Erythroblast (primary cell): ENCODE measurements at places on chromosomes 6 and 20.

DNA sequence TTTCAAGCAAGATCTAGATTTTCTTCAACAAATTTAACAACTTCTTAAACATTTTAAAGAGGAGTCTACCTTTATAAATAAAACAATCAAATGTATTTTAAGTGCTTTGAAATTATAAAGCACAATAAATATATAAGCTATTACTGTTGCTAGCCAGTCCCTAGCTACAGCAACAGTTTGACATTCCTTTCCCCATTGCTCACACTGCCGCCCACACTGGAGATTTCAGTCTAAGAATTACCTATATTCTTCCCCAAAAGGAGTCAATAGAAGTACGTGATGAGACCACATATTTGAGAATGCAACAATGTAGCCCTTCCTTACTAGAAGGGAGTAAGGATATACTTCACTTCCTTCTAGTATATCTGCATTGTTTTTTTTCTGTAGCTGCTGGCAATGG is 65.3 kb upstream of the RNF146 start:
- DNase-seq: no peak

GRCh38 chr6:42404484-42404883 is 47.2 kb downstream of the TRERF1 start:
- DNase-seq: peak; percentile 62

DNA sequence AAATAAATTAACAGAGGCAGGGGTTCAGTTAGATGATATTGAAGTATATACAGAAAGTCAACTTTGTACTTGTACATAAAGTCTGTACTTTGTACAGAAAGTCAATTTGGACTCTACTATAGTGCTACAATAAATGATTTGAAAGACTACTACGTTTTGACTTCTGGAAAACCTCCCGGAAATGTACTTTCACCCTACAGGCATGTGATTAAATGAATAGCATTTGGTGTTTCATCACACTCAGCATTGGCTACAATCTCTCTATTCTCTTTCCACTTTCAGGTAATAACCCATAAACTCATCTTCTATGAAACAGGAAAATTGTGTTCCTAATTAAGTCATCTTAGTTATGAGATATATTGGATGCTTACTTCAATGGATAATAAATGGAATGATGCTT is 25.6 kb upstream of the MC3R start:
- no peak for DNase-seq

- peak; percentile 68 for DNase-seq
Observed at GRCh38 chr20:63215101-63216040, 560 bp downstream of the YTHDF1 start.

GRCh38 chr20:7822772-7823171 is 117.5 kb downstream of the HAO1 start:
- DNase-seq: no peak

DNA sequence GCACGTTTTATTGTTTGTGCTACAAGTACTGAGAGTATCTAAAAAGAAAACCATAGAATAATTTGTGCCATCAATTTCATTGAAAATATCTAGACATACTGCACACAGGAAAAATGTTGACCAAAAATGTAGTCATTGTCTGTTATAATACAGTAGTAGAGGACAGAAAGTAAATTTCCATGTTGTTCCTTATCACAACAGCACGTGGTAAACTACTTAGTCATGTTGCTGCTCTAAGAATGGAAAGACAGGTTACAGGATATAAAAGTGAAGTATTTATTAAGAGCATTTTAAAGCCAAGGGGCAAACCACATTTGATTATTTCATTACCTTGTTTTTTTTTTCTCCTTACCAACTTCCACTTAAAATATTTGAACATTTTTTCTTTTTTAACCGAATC is 89.0 kb upstream of the CEP85L start:
- peak; percentile 17 for DNase-seq
